ENCODE measurements at places on chromosomes 4 and X.

DNA sequence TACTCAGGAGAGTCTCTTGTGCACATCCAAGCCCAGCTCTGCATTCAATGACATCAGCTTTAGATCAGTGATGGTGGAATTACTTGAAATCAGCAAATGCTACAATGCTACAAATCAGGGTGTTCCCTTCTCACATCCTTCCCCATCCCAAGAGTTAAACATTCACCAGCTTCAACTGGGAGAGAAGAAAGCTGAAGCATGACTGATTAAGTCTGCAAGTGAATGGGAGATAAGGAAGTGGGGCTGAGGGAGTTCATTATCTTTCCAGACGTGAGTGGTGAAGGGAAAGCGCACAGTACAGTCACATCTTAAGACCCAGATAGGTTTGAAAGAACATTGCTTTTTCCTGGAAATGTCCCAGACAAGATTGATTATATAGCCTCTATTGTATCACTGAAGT, 26.2 kb upstream of the MAP9 start:
- no peak overlapping the region for H3K4me3 ChIP-seq
- no peaks in the 10 kb centered on the region for H3K27me3 ChIP-seq
- no peaks in the 10 kb centered on the region for H3K4me1 ChIP-seq
- no peaks in the 10 kb centered on the region for H3K36me3 ChIP-seq
- DNase-seq = no peak
- no peak overlapping the region for H3K27ac ChIP-seq

- H3K36me3 ChIP-seq = no peaks in the 10 kb centered on the region
- no peaks in the 10 kb centered on the region for H3K4me1 ChIP-seq
- H3K4me3 ChIP-seq = no peak overlapping the region
- no peak overlapping the region for H3K27ac ChIP-seq
- peak; percentile 2 for DNase-seq
- no peaks in the 10 kb centered on the region for H3K27me3 ChIP-seq
Observed at GRCh38 chr4:164648151-164648848, 105.6 kb upstream of the SMIM31 start.

- peaks cover 15% of the 10 kb centered on the region for H3K27me3 ChIP-seq
- no peak overlapping the region for H3K4me3 ChIP-seq
- H3K4me1 ChIP-seq = no peaks in the 10 kb centered on the region
Observed at GRCh38 chrX:103730796-103731493, 20.2 kb downstream of the TMEM31 start.

DNA sequence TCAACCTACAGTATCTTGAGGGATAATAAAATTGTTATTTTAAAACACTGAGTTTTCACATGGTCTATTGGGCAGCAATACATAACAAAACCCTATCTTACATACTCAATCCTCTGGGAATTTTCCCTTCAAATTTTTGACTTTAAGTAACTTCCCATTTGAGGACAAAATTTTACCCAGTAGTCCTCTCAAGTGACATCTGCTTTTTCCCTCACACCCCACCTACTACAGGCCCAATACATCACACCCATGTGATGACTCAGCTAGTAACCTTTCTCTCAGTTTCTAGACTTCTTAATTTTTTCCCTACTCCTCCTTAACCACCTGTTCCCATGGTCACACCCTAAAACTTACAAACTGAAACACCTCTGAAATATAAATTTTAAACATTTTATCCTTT, 12.2 kb upstream of the RAP1GDS1 start:
- no peaks in the 10 kb centered on the region for H3K36me3 ChIP-seq
- no peaks in the 10 kb centered on the region for H3K27me3 ChIP-seq
- H3K27ac ChIP-seq = no peak overlapping the region
- no peak overlapping the region for H3K4me3 ChIP-seq
- H3K4me1 ChIP-seq = no peaks in the 10 kb centered on the region
- DNase-seq = no peak

GRCh38 chr4:158856852-158857251, 88.0 kb downstream of the FNIP2 start:
- no peaks in the 10 kb centered on the region for H3K27me3 ChIP-seq
- DNase-seq = peak; percentile 26
- no peaks in the 10 kb centered on the region for H3K36me3 ChIP-seq
- no peak overlapping the region for H3K27ac ChIP-seq
- no peak overlapping the region for H3K4me3 ChIP-seq

GRCh38 chrX:71253253-71254091, 468 bp downstream of the ZMYM3 start:
- peak overlapping the region; percentile 78 for H3K4me3 ChIP-seq
- no peaks in the 10 kb centered on the region for H3K27me3 ChIP-seq
- H3K36me3 ChIP-seq = no peaks in the 10 kb centered on the region

DNA sequence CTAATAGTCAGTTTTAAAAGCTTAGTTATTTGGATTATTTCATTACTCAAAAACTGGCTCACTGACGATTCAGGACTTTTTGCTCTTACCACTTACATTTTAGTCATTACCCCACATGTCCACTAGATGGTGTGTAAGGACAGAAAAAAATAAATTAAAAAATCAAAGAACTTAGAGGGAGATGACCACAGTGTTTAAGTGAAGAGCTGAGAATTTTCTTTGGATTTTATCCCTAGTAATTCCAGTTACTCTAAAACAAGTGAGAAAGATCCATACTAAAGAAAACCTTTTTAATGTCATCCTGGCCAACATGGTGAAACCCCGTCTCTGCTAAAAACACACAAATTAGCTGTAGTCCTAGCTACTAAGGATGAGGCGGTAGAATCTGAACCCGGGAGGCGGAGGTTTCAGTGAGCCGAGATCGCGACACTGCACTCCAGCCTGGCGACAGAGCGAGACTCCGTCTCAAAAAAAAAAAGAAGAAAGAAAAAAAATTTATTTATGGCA, 26.4 kb upstream of the TMPRSS11B start:
- DNase-seq = peak; percentile 21
- no peak overlapping the region for H3K4me3 ChIP-seq
- no peak overlapping the region for H3K27ac ChIP-seq

- H3K4me3 ChIP-seq = no peak overlapping the region
- DNase-seq = no peak
- no peak overlapping the region for H3K27ac ChIP-seq
- peaks cover 49% of the 10 kb centered on the region for H3K4me1 ChIP-seq
- H3K27me3 ChIP-seq = no peaks in the 10 kb centered on the region
Observed at GRCh38 chr4:74357965-74358364, 7.0 kb upstream of the EREG start.

DNA sequence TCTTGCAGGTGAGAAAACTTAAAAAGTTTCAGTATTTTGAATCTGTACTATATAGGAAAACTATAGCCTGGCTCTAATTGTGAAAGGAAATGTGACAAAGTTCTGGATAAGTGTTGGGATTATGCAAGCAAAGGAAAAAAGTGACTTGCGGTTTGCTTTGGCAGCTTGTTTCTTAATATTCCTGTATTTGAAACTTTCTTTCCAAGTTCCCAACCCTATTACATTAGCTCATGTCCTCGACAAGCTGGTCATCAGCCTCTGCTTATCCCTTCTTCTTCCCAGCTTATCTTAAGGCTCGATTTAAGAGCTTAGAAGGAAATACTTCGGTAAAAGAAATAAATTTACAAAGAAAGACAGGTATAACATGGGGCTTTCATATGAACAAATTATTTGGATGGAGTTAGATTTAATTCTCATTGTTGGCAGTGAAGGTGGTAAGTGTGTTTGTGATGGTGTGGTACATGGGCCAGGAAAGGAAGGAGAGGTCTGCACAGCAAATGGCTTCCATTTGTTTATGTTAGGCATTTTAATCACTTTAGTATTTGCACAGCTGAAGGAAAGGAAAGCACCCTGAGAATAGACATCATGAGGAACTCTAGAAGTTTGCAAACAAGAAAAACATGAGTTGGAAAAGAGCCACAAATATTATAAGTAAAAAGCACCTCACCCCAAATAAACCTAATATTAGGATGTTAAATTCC, 5.1 kb upstream of the MYOZ2 start:
- peaks cover under 1% of the 10 kb centered on the region for H3K4me1 ChIP-seq
- H3K36me3 ChIP-seq = no peaks in the 10 kb centered on the region
- no peaks in the 10 kb centered on the region for H3K27me3 ChIP-seq
- DNase-seq = no peak
- H3K4me3 ChIP-seq = no peak overlapping the region
- H3K27ac ChIP-seq = no peak overlapping the region

- H3K27me3 ChIP-seq = no peaks in the 10 kb centered on the region
- DNase-seq = no peak
- H3K4me3 ChIP-seq = no peak overlapping the region
- H3K36me3 ChIP-seq = no peaks in the 10 kb centered on the region
- no peak overlapping the region for H3K27ac ChIP-seq
- H3K4me1 ChIP-seq = no peaks in the 10 kb centered on the region
Observed at GRCh38 chr4:59960143-59960542, 1240.0 kb upstream of the ADGRL3 start.

DNA sequence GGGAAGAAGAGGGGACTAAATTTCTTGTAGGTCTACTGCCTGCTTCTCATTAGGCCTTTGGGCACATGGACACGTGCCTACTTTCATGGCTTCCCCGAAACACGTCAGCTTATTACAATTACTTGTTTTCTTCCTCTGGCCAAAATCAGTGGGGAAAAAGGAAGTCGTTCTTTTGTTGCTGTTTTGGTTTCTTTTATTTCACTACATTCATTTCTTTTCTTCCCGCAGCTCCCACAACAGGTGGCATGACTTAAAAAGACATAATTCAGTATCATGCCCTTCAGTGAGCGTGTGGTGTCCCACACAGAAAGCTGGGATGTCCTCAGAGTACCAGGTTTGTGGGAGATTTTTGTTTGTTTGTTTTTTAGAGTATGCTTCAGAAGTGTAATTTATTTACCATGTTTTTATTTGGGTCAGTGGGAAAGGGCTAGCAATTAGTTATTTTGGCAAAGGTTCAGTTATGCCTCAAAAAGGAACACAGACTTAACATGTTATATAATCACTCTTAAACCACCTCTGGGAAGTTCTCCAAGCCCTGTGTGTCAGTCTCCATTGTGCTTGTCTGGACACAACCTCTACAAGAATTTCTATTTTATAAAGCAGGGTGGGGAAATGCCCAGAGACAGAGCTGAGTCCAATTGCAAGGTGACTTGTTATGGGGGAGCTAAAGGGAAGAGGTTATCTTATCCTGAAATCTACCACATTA, 44.2 kb upstream of the SPRY1 start:
- H3K27ac ChIP-seq = no peak overlapping the region
- no peak overlapping the region for H3K4me3 ChIP-seq
- no peaks in the 10 kb centered on the region for H3K4me1 ChIP-seq
- H3K27me3 ChIP-seq = no peaks in the 10 kb centered on the region

DNA sequence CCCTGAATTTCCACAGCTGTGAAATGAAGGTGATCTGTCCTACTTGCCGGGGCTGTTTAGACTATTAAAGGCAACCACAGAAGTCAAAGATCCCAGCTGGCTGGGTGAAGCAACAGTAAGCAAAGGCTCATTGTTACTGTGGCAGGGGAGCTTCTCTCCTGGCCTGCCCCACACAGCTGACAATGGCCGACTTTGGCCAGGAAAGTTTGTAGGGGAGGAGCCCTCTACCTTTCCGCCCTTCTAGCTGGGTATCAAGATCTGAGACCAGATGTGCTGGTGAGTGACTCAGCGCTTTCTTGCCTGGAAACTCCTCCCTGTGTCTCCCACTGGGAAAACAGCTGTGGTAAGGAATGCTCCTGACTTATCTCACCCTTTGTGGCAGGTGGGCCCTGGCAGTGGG, 21.1 kb downstream of the RASSF6 start:
- peak overlapping the region; percentile 3 for H3K27ac ChIP-seq
- H3K27me3 ChIP-seq = no peaks in the 10 kb centered on the region
- no peak overlapping the region for H3K4me3 ChIP-seq
- peaks cover 18% of the 10 kb centered on the region for H3K4me1 ChIP-seq
- H3K36me3 ChIP-seq = no peaks in the 10 kb centered on the region

- H3K4me1 ChIP-seq = no peaks in the 10 kb centered on the region
- no peaks in the 10 kb centered on the region for H3K36me3 ChIP-seq
- H3K27ac ChIP-seq = no peak overlapping the region
- no peak for DNase-seq
- H3K27me3 ChIP-seq = no peaks in the 10 kb centered on the region
Observed at GRCh38 chrX:105753411-105753810, 68.9 kb upstream of the NRK start.

DNA sequence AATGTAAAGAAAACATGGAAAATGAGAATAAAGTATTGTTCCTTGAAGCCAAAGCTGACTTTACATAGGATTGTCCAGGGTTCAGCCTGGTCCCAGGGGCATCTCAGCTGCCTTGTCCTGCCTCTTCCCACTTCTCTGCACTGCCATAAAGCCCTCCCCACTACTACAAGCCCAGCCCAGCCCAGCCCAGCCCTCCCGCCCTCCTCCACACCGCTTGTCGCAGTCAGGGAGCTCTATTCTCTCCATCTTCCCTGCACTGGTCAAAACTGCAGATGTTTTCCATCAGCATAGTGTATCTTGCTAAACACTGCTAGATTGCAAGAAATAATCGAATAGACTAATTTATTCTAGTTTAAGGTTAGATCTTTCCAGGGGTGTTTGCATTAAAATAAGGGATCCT, 100.3 kb downstream of the TENM3 start:
- no peaks in the 10 kb centered on the region for H3K4me1 ChIP-seq
- H3K36me3 ChIP-seq = no peaks in the 10 kb centered on the region
- no peak overlapping the region for H3K4me3 ChIP-seq
- H3K27ac ChIP-seq = no peak overlapping the region
- no peak for DNase-seq
- H3K27me3 ChIP-seq = peaks cover 25% of the 10 kb centered on the region

- H3K27ac ChIP-seq = no peak overlapping the region
- no peak overlapping the region for H3K4me3 ChIP-seq
- H3K27me3 ChIP-seq = no peaks in the 10 kb centered on the region
- peaks cover 27% of the 10 kb centered on the region for H3K4me1 ChIP-seq
- no peak for DNase-seq
Observed at GRCh38 chrX:153886915-153887314, 942 bp upstream of the L1CAM start.

DNA sequence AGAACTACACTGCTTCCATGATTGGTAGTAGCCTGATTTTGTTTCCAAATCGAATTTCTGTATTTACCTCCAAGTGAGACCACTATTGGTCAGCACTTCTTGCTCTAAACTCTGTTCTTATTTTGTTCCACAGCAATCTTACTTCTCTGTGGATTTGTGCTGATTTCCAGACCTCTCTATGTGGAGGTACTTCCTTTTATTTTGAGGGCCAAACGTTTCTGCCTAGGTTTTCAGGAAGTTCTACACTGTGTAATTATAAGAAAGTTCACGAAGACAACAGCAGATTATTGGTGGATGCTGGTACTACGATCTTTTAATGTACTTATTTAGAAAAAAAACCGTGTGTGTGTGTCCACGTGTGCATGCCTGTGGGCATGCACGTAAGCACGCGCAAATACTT, 46.7 kb downstream of the DTHD1 start:
- no peaks in the 10 kb centered on the region for H3K36me3 ChIP-seq
- no peak for DNase-seq
- H3K4me3 ChIP-seq = no peak overlapping the region
- no peak overlapping the region for H3K27ac ChIP-seq
- H3K4me1 ChIP-seq = no peaks in the 10 kb centered on the region

GRCh38 chr4:40838742-40839141, 89.0 kb downstream of the NSUN7 start:
- H3K4me1 ChIP-seq = peaks cover 11% of the 10 kb centered on the region
- no peak for DNase-seq
- H3K27me3 ChIP-seq = no peaks in the 10 kb centered on the region

DNA sequence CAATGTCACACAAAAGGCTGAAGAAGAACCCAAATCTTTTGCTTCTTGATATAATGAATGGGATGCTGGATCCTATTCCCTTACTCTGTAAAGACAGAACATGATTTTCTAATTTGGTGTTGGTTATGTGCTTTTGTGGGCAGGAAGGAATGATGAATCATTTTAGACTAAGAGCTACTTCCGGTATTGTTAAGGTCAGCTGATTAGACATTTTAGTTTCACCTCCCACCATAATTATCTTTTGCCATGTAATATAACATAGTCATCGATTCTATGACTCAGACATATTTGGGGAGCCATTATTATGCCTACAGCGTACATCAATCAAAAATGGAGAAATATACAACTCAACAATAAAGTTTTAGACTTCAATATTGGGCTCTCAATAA, 265.3 kb downstream of the ZNF674 start:
- H3K4me3 ChIP-seq = no peak overlapping the region
- H3K4me1 ChIP-seq = no peaks in the 10 kb centered on the region
- no peaks in the 10 kb centered on the region for H3K36me3 ChIP-seq
- DNase-seq = no peak
- no peaks in the 10 kb centered on the region for H3K27me3 ChIP-seq

Data from HCT116 (cell line).